ENCODE measurements at places on chromosomes 1 and 21. TPM values are rescaled to one million over a fixed set of nuclear protein-coding genes. Genes with fewer than 3 reads are reported as not detected.

Gene UBE2Q1
- total RNA-seq = 36.7 TPM

Gene BGLAP
- total RNA-seq = not detected

Gene LUZP1
- total RNA-seq = 17.0 TPM

Gene DVL1
- 84.9 TPM for total RNA-seq

Gene VANGL2
- not detected for total RNA-seq

DNA sequence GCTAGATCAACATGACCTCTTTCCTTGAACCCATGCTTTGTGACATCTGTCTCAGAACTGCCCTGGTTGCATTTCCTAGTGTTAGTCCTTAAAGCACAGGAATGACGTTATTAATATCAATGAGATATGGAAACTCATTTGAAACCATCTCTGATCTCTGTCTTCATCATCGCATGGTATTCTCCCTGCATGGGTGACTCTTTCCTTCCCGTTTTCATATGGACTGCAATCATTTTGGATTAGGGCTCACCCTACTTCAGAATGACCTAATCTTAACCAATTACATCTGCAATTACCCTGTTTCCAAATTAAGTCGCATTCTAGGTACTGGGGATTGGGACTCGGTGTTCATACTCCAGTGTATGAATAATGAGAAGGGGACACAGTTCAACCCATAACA is 41.7 kb upstream of the DISC1 start:
- no peak for DNase-seq

- no peak for DNase-seq
Observed at GRCh38 chr1:225146478-225146877, 217.0 kb downstream of the DNAH14 start.

GRCh38 chr1:227892489-227893299 is 55.0 kb downstream of the WNT9A start:
- DNase-seq = no peak

GRCh38 chr1:216430744-216431143 is 7.5 kb upstream of the USH2A start:
- DNase-seq = no peak

DNA sequence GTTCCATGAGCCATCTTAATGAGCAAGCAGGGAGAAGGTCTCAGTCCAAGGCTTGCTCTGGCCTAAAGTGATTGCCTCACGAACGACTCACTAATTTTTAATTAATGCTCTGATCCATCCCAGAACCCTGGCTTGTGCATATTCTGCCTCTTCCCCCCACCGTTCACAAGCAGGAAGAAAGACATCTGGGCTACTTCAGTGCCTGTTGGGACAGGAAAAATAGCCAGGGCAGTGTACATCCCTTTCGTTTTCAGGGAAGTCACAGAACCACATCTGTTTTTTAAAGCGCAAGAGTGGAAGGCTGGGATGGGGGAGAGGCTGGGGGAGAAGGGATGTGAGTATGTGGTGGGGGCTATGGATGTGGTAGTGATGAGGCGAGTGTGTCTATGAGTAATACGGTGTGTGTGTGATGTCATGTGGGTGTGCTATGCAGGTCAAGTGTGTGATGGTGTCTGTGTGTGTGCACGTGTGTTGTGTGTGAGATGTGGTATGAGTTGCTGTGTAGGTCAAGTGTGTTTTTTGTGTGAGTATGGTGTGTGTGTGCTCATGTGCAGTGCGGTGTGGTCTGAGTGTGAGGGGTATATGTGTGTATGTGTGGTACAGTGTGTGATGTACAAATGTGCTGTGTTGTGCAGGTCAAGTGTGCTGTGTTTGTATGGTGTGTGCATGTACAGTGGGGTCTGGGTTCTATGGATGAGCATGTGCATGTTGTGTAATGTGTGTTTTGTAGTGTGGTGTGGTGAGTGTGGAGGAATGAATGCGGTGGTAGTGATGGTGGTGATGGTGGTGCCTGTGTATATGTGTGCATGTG is 64.9 kb upstream of the SYT6 start:
- no peak for DNase-seq

DNA sequence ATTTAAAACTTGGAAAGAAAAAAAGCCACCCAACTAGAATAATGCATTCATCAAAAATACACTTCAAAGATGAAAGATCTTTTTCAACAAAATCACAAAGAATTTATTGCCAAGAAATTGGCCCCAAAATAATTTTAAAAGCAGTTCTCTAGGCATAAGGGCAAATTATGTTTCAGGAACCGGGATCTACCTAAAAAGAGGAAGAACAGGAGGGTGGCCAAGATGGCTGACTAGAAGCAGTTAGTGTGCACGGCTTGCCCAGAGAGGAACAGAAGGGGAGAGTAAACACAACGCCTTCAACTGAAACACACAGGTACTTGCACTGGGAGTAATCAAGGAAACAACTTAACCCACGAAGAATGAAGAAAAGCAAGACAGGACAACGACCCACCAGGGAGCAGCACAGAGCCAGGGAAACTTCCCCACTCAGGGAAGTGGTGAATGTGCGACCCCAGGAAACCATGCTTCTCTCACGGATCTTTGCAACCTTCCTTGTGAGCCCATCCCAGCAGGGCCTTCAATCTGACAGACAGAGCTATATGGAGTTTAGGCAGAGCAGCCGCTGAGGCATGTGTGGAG is 46.1 kb downstream of the ACKR1 start:
- DNase-seq = no peak

DNA sequence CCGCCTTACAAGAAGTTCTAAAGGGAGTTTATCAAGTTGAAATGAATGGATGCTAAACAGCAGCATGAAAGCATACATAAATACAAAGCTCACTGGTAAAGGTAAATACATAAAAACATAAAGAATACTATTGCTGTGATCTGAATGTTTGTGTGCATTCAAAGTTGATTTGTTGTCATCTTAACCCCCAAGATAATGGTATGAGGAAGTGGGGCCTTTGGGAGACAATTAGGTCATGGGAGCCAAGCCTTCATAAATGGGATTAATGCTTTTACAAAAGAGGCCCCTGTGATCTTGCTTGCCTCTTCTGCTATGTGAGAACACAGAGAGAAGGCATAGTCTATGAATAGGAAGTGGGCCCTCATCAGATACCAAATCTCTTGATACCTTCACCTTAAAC is 209.0 kb upstream of the SAMSN1 start:
- no peak for DNase-seq

Measured in Caki2 (cell line).